Breast epithelium (tissue), 4 donors: ENCODE measurements at places on chromosomes 2 and 18.
A peak's percentile ranks its signal among the peaks of the same experiment; 100 is the strongest.

DNA sequence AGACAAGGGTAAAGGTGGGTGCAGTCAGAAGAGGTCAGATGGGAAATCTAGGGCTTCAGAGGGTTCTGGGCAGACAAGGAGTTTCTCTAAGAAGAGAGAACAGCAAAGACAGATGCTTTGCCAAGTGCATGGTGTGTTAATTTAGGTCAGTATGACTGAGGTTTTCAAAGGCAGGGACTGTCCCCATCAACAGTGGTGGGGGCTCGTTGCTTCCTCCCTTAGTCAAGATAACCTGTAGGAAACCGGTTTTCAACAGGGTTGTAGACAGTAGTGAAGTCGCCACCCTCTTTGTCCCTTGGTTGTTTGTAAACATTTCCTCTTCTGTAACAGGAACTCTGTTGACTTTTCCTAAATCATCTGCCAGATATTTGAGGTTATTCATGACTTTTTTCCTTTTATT lies 11.6 kb downstream of the RAB12 start:
- DNase-seq = no peak

DNA sequence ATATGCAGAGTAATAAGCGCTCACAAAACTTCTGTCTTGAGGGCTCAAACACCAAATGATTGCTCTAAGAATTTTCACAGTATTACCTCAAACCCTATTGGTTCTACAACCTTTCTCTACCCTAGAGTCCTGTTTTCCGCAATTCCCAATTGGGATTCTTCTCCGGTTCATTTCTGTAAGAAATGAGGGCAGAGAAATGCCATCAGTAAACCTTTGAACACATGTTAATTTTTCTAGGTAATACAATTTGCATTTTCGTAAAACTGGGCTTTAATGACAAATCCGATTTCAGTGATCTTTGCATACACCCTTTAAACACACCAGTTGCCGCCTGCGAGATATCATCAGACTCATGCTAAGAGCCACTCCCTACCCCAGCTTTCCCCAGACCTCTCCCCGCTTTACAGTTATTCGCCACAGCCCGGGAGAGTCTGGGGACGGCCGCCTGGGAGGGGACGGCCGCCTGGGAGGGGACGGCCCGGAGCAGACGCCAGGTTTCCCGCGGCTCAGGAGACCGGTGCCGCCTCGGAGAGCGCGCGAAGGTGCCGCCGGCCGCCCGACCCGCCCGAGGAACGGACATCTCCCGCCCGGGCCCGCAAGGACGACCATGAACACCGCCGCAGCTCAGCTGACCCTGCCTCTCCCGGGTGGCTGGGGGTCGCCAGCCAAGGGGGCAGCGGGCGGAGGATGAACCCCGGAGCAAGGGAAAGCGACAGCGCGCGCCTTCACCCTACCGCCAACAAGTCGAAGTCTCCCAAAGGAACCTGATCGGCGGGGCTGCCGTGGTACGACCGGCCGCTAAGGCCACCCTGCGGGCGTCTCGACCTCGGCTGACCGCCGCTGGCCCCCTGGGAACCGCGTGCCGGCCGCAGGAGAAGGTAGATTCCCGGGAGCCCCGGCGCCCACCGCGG lies 463 bp downstream of the SMC6 start:
- DNase-seq = peak; percentile 53

DNA sequence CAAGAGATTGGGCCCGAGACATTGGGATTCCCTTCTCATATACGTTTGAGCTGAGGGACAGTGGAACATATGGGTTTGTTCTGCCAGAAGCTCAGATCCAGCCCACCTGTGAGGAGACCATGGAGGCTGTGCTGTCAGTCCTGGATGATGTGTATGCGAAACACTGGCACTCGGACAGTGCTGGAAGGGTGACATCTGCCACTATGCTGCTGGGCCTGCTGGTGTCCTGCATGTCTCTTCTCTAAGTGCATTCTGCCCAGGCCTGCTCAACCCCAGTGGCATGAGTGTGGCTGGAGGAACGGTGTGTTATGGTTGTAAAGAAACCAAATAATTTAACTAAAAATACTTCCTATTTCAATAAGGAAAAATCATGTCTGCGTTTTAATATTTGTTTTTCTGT lies 29.9 kb downstream of the CPO start:
- DNase-seq = no peak

DNA sequence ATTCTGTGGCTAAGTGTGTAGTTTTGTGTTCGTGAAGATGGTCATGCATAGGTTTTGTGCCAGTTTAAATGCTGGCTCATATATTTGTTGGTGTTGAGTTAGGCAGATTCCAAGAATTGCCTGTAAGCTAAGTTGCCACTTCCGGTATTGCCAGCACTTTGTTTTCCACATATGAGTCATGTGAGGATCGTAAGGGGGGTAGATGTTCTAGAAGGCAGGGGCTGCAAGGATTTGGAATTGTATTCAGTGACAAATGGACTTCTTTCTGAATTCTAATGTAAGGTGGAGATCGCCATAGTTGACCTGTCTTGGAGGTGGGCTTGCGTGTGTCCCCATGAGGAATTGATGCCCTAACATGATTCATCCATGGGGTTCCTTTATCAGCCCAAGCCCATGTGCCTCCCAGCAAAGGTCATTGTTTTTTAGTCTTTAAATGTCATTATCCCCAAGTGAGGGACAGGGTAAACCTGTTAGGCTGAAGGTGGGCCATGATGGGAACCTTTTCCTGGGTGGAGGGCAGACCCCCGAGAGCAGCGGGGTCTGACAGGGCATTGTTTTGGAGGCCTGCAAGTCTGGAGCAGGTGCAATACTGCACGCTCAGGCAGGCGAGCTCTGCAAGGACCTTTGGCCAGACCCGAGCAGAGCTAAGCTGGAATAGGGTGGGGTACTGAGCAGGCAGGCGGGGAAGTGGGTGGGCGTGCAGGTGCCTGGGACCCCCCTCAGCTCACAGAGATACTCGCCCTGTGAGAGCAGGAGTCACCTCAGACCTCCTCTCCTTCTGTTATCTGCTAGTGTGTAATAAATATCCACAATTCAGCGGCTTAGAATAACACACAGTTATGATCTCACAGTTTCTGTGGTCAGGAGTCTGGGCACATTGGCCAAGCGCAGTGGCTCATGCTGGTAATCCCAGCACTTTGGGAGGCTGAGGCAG lies 77.4 kb downstream of the LRRFIP1 start:
- no peak for DNase-seq

DNA sequence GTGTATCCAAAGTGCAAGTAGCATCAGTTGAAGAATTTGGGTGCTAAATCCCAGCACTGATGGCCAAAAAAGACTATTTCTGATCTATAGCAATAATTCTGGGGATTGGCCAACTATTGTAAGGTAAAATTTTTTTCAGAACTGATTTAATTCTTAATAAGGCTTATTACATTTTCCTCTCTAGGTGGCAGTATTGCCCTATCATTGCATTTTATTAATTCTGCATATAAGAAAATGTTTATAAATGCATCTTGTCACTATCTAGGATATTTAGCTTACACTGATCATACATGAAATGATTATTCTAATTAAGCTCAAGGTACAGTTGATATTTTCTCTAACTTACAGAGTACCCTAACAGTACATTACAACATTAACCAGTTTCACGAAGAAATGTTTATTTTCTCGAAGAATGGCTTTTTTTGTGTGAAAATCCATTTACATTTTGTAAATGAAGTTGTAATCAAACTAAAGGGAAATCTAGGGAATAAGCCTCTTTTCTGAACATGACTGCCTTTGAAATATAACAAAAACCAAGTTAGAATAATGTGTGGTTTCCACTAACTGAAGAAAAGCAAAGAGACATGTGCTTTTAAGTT lies 11.0 kb downstream of the TTN start:
- no peak for DNase-seq

DNA sequence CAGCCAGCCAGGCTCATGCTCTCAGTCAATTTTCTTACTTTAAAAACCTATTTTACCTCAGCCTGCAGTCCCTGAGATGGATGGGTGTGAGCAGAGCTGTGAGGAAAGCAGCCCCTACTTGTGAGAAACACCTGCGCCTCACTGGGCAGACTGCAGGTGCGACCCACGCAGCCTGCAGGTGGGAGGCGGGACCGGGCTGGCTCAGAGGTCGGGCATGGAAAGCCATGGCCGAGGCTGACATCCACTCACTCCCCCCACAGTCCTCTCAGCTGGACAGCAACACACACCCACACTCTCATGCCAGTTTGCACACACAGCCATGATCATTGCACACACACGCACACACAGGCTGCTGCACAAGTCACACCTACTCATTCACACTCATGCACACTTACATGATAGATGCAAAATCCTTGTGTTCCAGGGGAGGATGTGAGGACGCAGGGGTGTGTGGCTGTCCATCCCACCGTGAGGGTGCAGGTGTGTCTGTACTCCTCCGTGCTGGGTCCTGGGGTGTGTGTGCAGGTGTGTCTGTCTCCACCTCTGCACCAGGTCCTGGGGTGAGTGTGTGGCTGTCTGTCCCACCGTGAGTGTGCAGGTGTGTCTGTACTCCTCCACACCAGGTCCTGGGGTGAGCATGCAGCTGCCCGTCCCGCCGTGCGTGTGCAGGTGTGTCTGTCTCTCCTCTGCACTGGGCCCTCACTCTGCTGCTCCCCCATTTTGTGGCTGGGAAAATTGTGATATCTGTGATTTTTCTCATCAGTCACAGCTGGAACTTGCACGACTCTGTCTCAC lies 166.5 kb downstream of the RTP5 start:
- no peak for DNase-seq

GRCh38 chr2:215324811-215325210 lies 13.0 kb downstream of the ATIC start:
- no peak for DNase-seq

GRCh38 chr2:239165206-239165831 lies 235.5 kb downstream of the HDAC4 start:
- DNase-seq = peak; percentile 14

GRCh38 chr2:181924336-181924735 lies 32.8 kb downstream of the ITPRID2 start:
- no peak for DNase-seq

- DNase-seq = no peak
These were observed 69.8 kb downstream of the DHRS9 start for GRCh38 chr2:169139145-169139544.

DNA sequence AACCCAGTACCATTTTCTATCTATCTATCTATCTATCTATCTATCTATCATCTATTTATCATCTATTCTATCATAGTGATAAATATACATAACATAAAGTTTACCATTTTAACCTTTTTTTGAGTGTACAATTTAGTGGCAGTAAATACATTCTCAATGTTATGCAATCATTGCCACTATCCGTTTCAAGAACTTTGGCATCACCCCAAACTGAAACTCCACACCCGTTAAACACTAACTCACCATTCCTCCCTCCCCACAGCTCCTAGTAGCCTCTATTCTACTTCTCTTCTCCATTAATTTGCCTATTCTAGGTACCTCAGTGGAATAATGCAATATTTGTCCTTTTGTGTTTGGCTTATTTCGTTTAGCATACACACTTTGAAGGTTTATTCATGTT lies 82.5 kb upstream of the KCNE4 start:
- no peak for DNase-seq

DNA sequence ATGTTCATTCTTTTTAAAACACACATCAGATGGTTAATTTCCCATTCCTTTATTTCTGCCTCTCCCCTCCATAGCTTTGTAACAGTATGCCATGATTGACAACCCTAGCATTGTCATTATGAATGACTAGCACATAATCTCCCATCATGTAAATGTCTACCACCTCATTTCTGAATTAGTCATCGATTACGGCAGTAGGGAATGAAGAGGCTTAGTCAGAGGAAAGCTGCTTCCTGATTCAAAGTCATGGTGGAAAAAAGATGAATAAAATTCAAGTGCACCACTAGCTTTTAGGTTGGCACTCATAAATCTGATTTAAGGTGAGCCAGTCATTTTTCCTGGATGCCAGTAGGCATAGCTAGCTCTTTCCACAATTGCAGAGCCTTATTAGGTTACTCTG lies 19.1 kb upstream of the ACMSD start:
- DNase-seq = no peak

DNA sequence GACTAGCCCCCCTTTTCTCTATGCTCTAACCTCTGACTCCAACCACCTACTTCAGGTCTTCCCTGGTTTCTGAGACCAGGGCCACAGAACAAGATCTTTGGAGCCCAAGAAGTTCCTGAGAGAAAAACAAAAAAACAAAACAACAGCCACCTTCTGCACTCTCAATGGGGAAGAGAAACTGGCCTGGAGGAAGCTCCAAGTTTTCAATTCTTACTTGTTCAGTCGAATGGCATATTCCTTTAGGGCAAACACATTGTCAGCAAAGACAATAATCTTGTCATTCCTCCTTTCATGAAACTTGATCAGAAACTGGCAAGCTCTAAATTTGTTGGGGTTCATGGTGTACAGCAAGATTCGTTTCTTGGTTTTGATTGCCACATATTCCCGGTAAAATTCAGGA lies 15.0 kb downstream of the ERCC3 start:
- no peak for DNase-seq

- no peak for DNase-seq
These were observed 202.1 kb upstream of the SMAD7 start for GRCh38 chr18:49152885-49153284.

DNA sequence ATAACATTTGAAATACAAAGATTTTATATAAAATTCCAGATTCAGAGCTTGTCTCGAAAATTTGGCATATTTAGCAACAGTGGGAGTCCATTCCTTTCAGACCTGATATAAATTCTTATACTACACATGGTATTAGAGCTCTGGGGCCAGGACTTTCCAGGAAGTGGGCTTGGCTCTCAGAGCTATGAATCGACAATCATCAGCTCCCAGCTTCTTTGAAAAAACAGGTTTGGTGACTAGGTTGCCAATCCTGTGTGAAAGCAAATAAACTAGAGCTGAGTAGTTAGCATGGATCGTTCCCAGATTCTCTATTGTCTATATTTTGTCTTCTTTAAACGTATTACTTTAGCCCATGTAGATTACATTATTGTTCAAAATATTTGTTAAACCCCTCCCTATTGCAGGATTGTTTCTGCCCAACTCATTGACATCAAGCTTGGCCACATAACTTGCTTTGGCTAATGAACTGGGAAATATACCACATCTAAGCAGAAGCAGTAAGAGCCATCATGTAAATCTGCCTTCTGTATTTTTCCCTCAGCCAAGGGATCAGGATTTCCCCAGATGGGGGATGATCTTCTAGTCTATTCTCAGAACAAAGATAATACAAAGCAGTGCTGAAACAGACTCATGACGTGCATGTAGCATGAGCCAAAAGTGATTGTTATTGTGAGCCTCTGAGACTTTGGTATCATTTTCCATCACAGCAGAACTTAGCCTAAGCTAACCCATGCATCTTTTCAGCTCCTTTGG lies 105.4 kb downstream of the KCNH7 start:
- peak; percentile 18 for DNase-seq

- DNase-seq = no peak
These were observed 640 bp downstream of the SPTBN1 start for GRCh38 chr2:54456612-54457322.

- no peak for DNase-seq
These were observed 175.5 kb downstream of the PRPF40A start for GRCh38 chr2:152541712-152542111.

GRCh38 chr2:25587361-25587760 lies 86.0 kb downstream of the DTNB start:
- no peak for DNase-seq

- no peak for DNase-seq
These were observed 177.1 kb downstream of the EIPR1 start for GRCh38 chr2:3200420-3200939.
